ENCODE measurements at places on chromosomes 6 and 20.

GRCh38 chr6:29593199-29593855 is 8.4 kb downstream of the OR2H2 start:
- peaks cover 4% of the 10 kb centered on the region for H3K27me3 ChIP-seq
- H3K4me1 ChIP-seq, result no peaks in the 10 kb centered on the region
- DNase-seq, result no peak

- H3K27ac ChIP-seq, result peak overlapping the region; percentile 80
- H3K27me3 ChIP-seq, result no peaks in the 10 kb centered on the region
- peak overlapping the region; percentile 34 for H3K4me3 ChIP-seq
- DNase-seq, result peak; percentile 65
- H3K36me3 ChIP-seq, result peaks cover 26% of the 10 kb centered on the region
Measured at GRCh38 chr20:45798935-45799642, 7.3 kb downstream of the DNTTIP1 start.

- no peak overlapping the region for H3K27ac ChIP-seq
- H3K4me3 ChIP-seq, result no peak overlapping the region
- no peaks in the 10 kb centered on the region for H3K4me1 ChIP-seq
Measured at GRCh38 chr20:37417617-37418467, 71.9 kb downstream of the SRC start.

GRCh38 chr6:64527899-64528298 is 892.3 kb downstream of the PHF3 start:
- no peak overlapping the region for H3K27ac ChIP-seq
- DNase-seq, result no peak
- H3K36me3 ChIP-seq, result no peaks in the 10 kb centered on the region
- no peaks in the 10 kb centered on the region for H3K4me1 ChIP-seq

DNA sequence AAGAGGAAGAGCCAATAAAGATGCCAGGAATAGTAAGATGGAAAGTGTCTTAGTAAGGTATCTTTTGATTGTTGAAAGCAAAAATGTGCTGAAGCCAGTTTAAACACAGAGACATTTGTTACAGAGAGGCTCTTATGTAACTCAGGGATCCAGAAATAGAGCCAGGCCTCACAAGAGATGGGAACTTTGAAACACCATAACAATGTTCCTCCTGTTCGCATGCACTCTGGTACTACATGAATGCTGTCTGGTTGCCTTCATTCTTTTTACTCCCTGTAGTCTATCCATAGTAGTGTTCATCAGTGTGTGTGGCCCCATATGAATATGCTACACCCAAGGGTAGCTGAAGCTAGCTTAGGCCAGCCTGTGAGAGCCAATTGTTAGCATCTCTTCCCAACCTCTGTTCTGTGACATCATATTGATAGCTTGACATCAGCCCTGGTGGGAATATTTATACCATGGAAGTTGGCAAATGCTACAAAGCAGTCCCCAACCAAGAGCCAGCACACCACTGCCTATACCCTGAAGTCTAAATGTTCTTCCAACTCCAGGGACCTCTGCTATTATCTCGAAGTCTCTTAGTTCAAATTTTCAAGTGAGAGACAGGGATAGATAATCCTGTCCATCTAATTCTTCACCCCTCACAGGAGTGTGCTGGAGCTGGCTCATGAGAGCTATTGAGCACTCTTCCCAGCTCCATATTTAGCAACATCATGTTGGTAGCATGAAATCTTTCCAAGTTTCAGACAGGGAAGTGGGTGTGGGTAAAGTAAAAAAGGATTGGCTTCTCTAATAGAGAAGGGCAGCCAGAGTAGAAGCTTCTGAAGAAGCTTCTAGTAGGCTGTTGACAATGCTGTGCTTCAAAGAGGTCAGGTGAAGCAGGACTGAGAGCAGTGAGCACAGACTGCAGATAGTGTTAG is 7.0 kb downstream of the NDUFAF5 start:
- no peak overlapping the region for H3K27ac ChIP-seq
- peaks cover 49% of the 10 kb centered on the region for H3K36me3 ChIP-seq

DNA sequence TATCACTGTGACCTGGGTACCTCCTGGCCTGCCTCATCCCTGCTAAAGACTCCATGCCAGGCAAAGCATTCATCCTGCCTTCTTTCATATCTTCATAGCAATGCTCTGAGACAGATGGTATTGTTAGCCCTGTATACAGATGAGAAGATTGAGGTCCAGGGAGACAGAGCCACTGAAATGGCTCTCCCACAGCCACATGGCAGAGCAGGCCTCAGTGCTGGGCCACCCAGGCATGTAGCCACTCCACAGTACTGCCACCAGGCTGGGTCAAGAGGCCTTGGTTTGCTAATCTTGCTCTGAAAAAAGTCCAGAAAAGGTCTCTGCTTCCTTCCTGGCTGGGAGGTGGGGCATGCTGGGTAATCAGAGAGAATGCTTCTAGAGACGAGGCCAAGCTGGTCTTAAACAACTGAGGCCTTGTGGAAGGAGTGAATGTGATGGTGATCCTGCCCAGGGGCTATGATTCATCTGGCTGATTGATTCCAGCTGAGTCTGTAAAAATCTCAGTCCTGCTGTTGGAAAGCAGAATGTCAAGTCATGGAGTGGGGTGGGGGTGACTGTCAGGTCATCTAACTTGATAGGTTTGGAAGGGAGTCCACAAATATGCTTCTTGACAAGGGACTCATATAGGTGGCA is 29.8 kb downstream of the HM13 start:
- H3K27me3 ChIP-seq, result peaks cover 7% of the 10 kb centered on the region
- peaks cover 54% of the 10 kb centered on the region for H3K4me1 ChIP-seq
- H3K4me3 ChIP-seq, result no peak overlapping the region
- H3K27ac ChIP-seq, result peak overlapping the region; percentile 65

DNA sequence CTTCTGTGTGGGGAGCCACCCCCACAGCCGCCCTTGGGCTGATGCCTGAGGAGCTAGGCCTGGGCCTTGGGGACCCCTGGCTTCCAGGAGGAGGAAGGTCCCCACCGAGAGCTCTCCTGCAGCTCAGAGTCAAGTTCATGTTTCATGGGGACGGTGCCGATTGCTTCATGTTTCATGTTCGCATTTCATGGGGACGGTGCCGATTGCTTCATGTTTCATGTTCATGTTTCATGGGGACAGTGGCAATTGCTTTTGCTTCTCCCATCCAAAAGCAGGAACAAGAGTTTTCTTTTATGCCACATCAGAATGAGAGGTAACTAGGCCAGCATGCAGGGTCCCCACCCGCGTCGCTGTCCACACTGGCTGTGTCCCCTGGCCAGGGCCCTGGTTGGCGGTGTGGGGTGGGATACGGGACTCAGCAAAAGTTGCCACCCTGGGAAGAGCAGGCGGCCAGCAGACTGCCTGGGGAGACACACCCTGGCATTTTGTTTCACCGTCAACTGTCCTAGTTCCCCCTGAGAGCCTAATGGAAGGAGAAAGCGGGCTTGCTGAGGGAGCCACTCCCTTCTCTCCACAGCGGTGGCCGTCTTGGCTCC is 46.0 kb downstream of the DACT2 start:
- no peak for DNase-seq
- H3K27me3 ChIP-seq, result peaks cover 7% of the 10 kb centered on the region

GRCh38 chr20:58519940-58520712 is 4.9 kb upstream of the APCDD1L start:
- H3K27ac ChIP-seq, result no peak overlapping the region
- no peaks in the 10 kb centered on the region for H3K4me1 ChIP-seq
- no peak for DNase-seq

- H3K27me3 ChIP-seq, result peaks cover 6% of the 10 kb centered on the region
- H3K4me3 ChIP-seq, result no peak overlapping the region
- H3K27ac ChIP-seq, result no peak overlapping the region
Measured at GRCh38 chr6:444653-445275, 53.2 kb downstream of the IRF4 start.

DNA sequence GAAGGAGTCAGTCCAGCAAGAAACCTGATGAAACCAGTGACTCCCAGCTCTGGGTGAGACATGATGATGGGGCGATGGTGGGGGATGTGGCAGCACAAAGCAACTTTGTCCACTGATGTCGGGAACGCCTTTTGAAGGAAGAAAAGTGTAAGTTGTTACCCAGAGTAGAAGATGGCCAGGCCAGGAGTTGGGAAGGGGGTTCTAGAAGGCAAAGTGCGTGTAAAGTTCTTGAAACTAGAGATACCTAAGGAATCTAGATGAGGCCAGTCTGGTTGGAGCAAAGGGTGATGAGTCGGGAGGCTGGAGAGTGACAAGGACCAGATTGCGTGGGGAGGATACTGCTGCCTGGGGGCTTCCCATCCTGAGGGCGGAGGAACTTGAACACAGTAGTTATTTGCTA is 117.0 kb downstream of the PHACTR3 start:
- H3K27me3 ChIP-seq, result peaks cover 16% of the 10 kb centered on the region
- H3K4me3 ChIP-seq, result no peak overlapping the region
- no peak for DNase-seq

GRCh38 chr6:19336579-19336978 is 500.6 kb upstream of the ID4 start:
- no peak overlapping the region for H3K4me3 ChIP-seq
- no peaks in the 10 kb centered on the region for H3K4me1 ChIP-seq
- no peak for DNase-seq
- H3K27me3 ChIP-seq, result peaks cover 2% of the 10 kb centered on the region
- H3K36me3 ChIP-seq, result no peaks in the 10 kb centered on the region
- no peak overlapping the region for H3K27ac ChIP-seq

All from immature natural killer cell (primary cell).